Fibroblast of mammary gland (primary cell): ENCODE measurements at places on chromosomes 11 and 22.

- no peak for DNase-seq
Measured at GRCh38 chr11:123030517-123030916, 31.4 kb downstream of the HSPA8 start.

DNA sequence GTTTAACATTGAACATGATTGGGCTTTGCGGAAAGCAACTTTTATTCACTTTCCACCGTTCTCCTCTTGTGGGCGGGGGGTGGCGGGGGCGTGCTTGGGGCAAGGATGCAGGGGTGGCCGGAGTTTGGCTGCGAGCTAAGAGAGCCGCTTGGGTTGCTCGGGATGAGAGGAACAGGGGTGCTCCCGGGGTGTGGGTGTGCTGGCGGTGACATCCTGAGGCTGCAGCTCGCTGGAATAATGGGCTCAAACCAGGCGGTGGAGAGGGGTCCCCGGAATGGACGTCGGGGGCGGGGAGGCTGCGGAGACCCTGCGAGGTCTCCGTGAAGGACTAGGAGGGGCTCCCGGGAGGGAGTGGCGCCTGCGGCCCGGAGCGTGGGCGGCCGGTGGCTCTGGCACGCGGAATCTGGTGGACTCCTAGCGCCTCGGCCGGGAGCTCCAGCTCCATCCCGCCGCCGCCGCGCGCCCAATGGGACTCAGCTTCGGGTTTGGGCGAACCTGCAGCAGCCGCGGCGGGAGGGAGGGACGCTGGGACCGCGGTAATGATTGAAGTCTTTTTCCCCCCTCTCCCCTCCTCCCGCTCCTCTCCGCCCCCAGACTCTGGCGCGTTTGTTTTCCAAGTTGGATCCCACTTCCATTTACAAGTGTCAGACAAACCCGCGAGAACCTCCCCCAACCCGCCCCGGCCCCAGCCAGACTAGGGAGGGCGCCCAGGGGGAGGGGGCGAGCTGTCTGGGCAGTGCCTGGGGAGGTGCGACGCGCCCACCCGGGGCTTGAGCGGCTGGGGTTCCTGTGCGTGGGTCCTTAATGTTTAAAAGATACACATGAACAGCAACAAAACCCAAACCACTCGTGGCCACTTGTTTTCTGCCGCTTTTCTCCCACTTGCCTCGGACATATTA, 2.0 kb downstream of the FAT3 start:
- no peak for DNase-seq

- no peak for DNase-seq
Measured at GRCh38 chr11:1523779-1524178, 37.2 kb upstream of the MOB2 start.

- no peak for DNase-seq
Measured at GRCh38 chr22:21569459-21570170, 2.1 kb downstream of the UBE2L3 start.

DNA sequence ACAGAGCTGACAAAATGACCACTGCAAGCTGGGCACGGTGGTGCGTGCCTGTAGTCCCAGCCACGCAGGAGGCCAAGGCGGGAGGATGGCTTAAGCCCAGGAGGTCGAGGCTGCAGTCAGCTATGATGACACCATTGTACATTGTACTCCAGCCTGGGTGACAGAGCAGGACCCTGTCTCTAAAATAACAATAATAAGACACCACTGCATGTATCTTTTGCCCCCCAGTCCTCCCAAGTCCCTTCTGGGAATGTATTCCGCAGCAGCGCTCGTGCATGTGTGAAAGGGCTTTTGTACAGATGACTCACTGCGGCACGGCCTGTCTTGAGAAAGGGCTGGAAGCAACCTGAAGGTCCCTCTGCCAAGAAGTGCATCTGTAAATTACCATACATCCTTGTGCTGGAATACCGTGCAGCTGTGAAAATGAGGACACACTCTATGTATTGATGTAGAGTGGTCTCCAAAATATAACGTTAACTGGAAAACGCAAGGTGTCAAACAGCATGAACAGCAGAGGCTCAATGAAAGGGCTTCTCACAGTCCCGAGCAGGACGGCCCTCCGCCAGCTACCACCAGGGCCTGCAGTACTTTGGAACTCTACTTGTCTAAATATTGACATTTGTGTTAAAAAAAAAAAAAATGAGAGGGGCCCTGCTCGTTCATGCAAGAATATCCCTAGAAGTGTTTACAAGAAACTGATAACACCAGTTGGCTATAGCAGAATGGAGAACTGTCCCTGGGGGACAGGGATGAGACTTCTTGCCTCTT, 9.0 kb upstream of the CDC42EP2 start:
- peak; percentile 68 for DNase-seq

- no peak for DNase-seq
Measured at GRCh38 chr11:36104660-36104992, 160.8 kb downstream of the LDLRAD3 start.

DNA sequence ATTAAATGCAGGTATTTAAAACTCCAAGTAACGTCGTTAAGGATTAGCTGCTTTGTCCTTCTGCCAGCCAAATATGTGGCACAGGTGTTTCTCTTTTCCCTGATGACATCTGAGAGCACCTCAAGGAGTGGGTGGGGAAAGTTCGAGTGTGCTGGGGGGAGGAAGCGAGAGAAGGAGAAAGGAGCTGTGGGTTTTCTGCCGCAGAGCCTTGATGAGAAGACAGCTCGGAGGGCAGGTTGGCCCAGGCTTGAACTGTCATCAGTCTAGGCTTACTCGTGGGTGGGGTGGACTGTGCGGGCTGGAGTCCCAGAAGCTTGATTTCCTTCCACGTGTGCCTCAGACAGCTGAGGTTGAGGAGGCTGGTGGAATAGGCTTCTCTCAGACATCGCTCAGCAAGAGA, 15.2 kb upstream of the SORL1-AS1 start:
- no peak for DNase-seq

- no peak for DNase-seq
Measured at GRCh38 chr22:47207387-47207786, 444.9 kb downstream of the TBC1D22A start.

DNA sequence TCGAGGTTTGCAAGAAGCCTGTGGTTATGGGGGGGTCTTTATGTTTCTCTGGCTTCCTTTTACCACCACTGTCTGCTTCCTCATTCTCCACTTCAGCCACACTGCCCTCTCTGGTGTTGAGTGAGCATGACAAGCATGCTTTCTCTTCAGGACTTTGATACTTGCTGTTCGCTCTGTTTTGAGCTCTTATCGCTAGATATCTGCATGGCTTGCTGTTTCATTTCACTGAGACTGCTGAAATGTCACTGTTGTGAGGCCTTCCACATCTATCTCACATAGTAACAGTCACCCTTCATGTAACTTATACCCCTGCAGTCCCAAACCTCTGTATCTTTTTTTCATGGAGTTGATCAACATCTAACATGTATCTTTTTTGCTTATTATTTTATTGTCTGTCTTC, 59.8 kb downstream of the TMEM135 start:
- peak; percentile 31 for DNase-seq
